ENCODE measurements at places on chromosomes 13 and 19.

- H3K27me3 ChIP-seq: no peaks in the 10 kb centered on the region
- peak overlapping the region; percentile 79 for H3K27ac ChIP-seq
Observed at GRCh38 chr19:35643255-35644205, 2.0 kb downstream of the ETV2 start.

- no peaks in the 10 kb centered on the region for H3K36me3 ChIP-seq
- DNase-seq: no peak
- no peak overlapping the region for H3K27ac ChIP-seq
- no peak overlapping the region for H3K4me3 ChIP-seq
- peaks cover 43% of the 10 kb centered on the region for H3K4me1 ChIP-seq
- H3K27me3 ChIP-seq: no peaks in the 10 kb centered on the region
Observed at GRCh38 chr19:13835791-13836723, 40.8 kb downstream of the ZSWIM4 start.

DNA sequence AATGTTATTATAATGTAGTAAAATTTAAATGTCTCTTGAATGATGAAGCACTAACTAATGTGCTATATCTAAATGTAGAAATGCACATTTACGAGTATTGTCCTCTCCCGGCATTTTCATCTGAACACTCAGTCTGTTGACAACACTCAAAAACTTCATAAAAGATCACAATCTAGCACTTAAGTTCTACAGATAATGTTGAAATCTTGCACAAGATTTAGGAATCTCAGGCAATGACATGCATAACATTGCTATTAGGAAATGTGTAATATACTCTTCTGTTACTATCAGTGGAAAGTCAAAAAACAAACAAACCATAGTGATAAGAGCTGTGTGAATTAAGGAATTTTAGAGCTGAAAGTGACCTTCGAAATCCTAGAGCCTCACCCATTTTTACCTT is 37.5 kb upstream of the XPO4 start:
- peak; percentile 83 for DNase-seq
- H3K4me3 ChIP-seq: no peak overlapping the region
- peaks cover 17% of the 10 kb centered on the region for H3K27me3 ChIP-seq
- no peaks in the 10 kb centered on the region for H3K36me3 ChIP-seq
- H3K27ac ChIP-seq: no peak overlapping the region

GRCh38 chr13:42061943-42062342 is 13.5 kb downstream of the DGKH start:
- DNase-seq: no peak
- no peak overlapping the region for H3K27ac ChIP-seq
- no peaks in the 10 kb centered on the region for H3K36me3 ChIP-seq
- no peaks in the 10 kb centered on the region for H3K4me1 ChIP-seq

DNA sequence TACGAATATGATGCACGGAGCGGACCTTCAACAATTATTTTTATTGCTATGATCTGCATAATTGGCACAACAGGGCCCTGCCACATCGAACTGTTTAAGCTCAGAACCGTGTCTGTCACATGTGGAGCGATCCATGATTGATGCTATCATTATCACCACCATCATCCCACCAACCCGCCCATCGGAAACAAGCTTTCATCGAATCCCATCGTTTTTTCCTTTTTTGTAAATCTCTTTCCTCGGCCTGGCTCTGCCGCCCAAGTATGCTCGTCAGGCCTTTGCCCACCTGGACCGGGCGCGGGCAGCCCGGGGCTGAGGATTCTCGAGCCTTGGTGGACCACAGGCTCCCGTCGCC is 533 bp upstream of the DCAF15 start:
- H3K4me1 ChIP-seq: peaks cover 10% of the 10 kb centered on the region
- peaks cover 23% of the 10 kb centered on the region for H3K36me3 ChIP-seq
- H3K4me3 ChIP-seq: no peak overlapping the region
- no peak overlapping the region for H3K27ac ChIP-seq
- no peaks in the 10 kb centered on the region for H3K27me3 ChIP-seq

- peak overlapping the region; percentile 58 for H3K4me3 ChIP-seq
- DNase-seq: peak; percentile 84
- H3K36me3 ChIP-seq: no peaks in the 10 kb centered on the region
- H3K4me1 ChIP-seq: peaks cover 75% of the 10 kb centered on the region
- H3K27me3 ChIP-seq: no peaks in the 10 kb centered on the region
- H3K27ac ChIP-seq: peak overlapping the region; percentile 87
Observed at GRCh38 chr19:45881909-45882528, 3.9 kb downstream of the IRF2BP1 start.

DNA sequence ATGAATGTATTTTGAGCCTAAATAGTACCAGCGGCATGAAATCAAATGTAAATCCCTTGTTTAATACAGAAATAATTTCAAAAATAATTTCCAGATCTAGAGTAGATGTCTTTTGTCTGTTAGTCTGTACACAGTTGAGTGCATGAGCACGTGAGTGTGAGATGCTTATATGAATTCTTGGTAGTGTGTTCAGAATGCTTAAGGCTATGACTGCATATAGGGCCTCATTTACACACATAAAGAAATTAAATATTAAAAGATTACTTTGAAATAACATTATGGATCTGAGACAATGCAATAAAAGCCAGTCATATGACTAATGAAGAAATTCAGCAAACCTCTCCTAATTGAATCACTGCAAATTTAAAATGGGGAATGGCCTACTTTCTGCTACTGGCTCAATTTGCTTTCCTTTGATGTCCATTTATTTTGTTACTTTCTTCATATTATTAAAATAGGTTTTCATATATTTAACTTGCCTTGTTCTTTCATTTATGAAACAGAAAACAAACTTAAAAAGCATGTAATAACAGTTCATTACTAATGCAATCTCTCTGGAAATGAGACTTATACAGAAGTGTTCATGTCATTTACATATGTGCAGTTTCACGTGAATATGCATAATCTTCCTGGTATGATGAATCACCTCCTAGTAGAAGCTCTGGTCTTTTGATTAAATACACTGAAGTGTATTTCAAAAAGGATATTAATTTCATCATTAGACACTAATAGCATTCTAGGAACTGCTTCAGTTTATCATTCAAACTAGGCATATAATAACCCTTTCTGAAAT is 4.5 kb downstream of the AMER2 start:
- no peaks in the 10 kb centered on the region for H3K36me3 ChIP-seq
- H3K27ac ChIP-seq: no peak overlapping the region
- no peak for DNase-seq
- peaks cover 2% of the 10 kb centered on the region for H3K27me3 ChIP-seq
- no peaks in the 10 kb centered on the region for H3K4me1 ChIP-seq
- no peak overlapping the region for H3K4me3 ChIP-seq

DNA sequence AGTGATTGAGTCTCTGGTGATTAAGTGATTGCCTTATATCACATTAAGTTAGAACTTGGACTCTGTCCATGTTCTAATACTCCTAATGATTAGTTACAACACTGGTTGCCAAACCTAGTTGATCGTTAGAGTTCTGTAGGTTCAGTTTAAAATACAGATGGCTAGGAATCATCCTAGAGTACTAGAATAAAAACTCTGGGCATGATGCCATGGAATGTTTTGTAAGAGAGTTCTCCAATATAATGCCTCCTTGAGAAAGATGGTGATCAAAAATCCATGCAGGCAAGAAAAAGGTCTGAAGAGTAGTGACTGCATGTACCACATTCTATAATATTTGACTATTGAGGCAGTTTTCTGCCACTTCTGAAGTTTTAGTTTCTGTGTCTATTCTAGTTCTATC is 176.3 kb downstream of the GPC5 start:
- no peaks in the 10 kb centered on the region for H3K36me3 ChIP-seq
- no peaks in the 10 kb centered on the region for H3K27me3 ChIP-seq
- no peak overlapping the region for H3K27ac ChIP-seq
- H3K4me1 ChIP-seq: no peaks in the 10 kb centered on the region
- DNase-seq: no peak

DNA sequence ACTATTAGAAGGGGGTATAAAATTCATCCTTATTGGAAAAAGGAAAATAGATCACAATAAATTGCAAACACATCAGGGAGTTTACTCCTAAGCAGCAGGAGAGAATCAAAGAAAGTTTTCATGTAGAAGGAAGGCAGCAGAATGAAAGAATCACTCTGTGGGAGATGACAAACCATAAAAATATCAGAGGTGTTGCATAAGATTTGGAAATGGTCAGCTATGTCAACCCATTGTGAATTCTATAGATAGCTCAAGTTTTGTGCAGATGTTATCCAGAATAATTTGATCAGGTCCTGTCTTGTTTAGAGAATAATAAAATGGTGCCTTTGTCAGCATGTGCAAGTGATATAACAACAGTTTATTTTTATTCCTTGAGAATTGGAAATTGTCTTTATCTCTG is 622.4 kb downstream of the DCT start:
- no peak for DNase-seq
- H3K27me3 ChIP-seq: no peaks in the 10 kb centered on the region

GRCh38 chr19:18427080-18427742 is 8.0 kb downstream of the SSBP4 start:
- no peak for DNase-seq
- H3K4me3 ChIP-seq: no peak overlapping the region
- 0 out of 3 replicates have a peak, but pooled peaks cover 3% of the 10 kb centered on the region for H3K36me3 ChIP-seq
- no peaks in the 10 kb centered on the region for H3K4me1 ChIP-seq

- H3K4me1 ChIP-seq: peaks cover 73% of the 10 kb centered on the region
- no peak overlapping the region for H3K4me3 ChIP-seq
- no peaks in the 10 kb centered on the region for H3K36me3 ChIP-seq
- H3K27ac ChIP-seq: peak overlapping the region; percentile 85
Observed at GRCh38 chr19:53621885-53622740, 9.7 kb upstream of the DPRX start.

GRCh38 chr19:42594617-42595489 is at the start of gene CEACAM8:
CEACAM8 (minus strand) TSS chr19:42594924; CDS start chr19:42594828, 96 bp downstream.
- H3K4me1 ChIP-seq: no peaks in the 10 kb centered on the region
- no peaks in the 10 kb centered on the region for H3K36me3 ChIP-seq
- 0 out of 2 replicates have a peak, but pooled peaks cover 1% of the 10 kb centered on the region for H3K27me3 ChIP-seq
- H3K27ac ChIP-seq: no peak within 1 kb of the TSS
- no peak within 1 kb of the TSS for H3K4me3 ChIP-seq

DNA sequence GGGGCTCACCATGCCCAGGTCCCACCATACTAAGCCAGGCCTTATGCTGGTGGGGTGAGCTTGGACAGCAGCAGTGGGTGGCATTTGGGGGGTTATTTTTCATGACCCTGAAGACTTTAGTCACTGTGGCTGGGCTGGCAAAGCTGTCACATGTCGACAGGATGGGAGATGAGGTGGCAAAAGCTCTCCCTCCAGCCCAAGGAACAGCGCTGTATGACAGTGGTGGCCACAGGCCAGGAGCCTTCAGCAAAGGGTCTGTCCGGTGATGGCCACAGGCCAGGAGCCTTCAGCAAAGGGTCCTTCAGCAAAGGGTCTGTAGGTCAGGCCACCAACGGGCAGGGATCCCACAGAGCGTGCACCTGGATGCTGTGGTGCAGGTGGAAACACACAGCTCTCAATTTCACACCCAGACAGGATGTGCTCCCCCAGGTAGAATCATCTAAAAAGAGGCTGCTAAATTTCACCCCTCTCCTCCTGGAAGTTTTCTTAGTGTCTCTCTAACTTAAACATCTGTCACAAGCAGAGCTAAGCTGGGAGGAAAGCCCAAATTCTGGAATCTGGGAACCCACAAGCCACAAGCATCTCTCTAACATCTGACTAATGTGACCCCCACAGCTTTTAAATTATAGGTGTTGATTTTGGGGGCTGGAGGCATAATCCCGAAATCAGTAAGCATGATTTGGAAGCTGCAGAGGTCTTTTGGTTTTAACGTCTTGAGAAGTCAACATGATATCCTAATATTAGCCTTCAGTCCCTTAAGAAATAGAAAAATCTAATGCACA is 23.0 kb downstream of the COL4A1 start:
- H3K27me3 ChIP-seq: peaks cover 4% of the 10 kb centered on the region
- DNase-seq: no peak
- H3K36me3 ChIP-seq: no peaks in the 10 kb centered on the region
- H3K4me3 ChIP-seq: no peak overlapping the region

- peaks cover 16% of the 10 kb centered on the region for H3K27me3 ChIP-seq
- no peaks in the 10 kb centered on the region for H3K4me1 ChIP-seq
- no peak for DNase-seq
- H3K36me3 ChIP-seq: no peaks in the 10 kb centered on the region
- no peak overlapping the region for H3K27ac ChIP-seq
- H3K4me3 ChIP-seq: no peak overlapping the region
Observed at GRCh38 chr13:36428086-36428485, 4.2 kb upstream of the CCNA1 start.

DNA sequence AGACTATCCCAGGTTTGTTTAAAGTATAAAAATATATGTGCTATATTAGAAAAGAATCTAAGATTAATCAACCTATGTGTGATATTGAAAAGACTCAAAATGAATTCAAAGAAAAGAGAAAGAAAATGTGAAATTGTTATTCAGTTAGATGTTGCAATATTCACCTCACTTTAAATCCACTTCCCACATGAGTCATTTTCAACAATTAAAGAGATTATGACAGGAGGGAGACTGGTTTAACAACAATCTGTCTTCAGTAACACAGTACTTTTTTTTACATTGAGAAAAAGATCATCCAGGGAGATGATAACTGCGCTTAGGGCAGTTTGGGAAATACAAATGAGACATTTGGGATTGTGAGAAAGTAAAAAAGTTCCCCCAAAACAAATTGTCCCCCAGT is 1246.2 kb downstream of the SLITRK1 start:
- no peaks in the 10 kb centered on the region for H3K4me1 ChIP-seq
- H3K27me3 ChIP-seq: no peaks in the 10 kb centered on the region
- H3K4me3 ChIP-seq: no peak overlapping the region
- no peak overlapping the region for H3K27ac ChIP-seq
- no peak for DNase-seq

GRCh38 chr13:102394158-102395053 is 7.4 kb downstream of the FGF14 start:
- H3K27ac ChIP-seq: no peak overlapping the region
- peaks cover 21% of the 10 kb centered on the region for H3K27me3 ChIP-seq
- H3K4me1 ChIP-seq: no peaks in the 10 kb centered on the region
- DNase-seq: no peak
- no peaks in the 10 kb centered on the region for H3K36me3 ChIP-seq

DNA sequence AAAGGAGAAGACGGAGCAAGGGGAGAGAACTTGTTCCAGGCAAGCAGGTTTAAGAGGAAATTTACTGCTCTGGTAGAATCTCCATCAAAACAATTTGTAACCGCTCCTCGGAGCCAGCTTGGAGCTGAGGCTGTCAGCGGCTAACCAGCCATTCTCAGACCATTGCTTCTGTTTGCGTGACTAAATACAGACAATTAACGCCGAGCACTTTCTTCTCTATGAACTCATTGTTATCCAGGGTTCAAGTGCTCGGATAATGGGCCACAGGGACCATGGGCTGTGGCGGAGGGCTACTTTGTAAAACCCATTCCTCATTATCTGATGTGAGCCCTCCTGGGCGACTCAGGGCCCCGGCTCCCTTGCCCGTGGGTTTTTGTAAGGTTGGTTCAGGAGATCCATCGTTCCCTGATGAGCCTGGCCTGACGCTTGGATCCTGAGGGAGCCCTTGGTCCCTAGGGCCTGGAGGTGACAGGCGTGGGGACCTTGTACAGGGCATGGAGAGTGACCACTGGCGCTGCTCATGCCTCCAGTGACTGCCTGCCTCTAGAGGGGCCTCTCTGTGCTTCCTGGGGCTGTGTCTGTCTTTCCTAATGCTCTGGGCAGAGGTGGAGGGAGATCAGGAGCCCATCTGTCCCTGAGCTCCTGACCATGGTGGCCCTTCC is 61.5 kb upstream of the ZNF536 start:
- H3K4me3 ChIP-seq: no peak overlapping the region
- H3K4me1 ChIP-seq: peaks cover 10% of the 10 kb centered on the region
